ENCODE measurements at places on chromosomes 6 and 20. TPM values are rescaled to one million over a fixed set of nuclear protein-coding genes. Genes with fewer than 3 reads are reported as not detected.

RAD21L1 gene
- total RNA-seq, result not detected

DNA sequence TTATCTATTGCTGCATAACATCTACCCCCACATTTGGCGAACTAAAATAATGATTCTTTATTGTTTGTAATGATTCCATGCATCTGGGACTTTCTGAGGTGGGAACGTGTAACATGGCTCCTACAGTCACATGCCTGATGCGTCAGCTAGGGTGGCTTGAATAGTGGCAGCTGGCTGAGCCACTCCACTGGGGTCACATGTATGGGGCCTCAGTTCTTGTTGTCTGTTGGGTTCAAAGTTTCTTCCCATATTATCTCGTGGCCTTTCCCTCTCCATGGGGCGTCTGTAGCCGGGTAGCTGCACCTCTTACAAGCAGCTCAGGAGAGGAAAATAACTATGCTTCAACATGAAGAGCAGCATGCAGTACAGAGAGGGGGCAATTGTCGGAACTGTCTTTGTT, 69.9 kb downstream of the CRYBG1 start:
- no peak for DNase-seq

GRCh38 chr6:35056952-35057351, 84.2 kb downstream of the TCP11 start:
- no peak for DNase-seq

GRCh38 chr6:34955442-34955841, 66.4 kb downstream of the ANKS1A start:
- DNase-seq, result no peak

- DNase-seq, result no peak
These were observed 11.0 kb downstream of the SULF2 start for GRCh38 chr20:47774131-47774777.

PERP gene
- total RNA-seq, result 1,873 TPM

OOEP gene
- 0.87 TPM for total RNA-seq

DNA sequence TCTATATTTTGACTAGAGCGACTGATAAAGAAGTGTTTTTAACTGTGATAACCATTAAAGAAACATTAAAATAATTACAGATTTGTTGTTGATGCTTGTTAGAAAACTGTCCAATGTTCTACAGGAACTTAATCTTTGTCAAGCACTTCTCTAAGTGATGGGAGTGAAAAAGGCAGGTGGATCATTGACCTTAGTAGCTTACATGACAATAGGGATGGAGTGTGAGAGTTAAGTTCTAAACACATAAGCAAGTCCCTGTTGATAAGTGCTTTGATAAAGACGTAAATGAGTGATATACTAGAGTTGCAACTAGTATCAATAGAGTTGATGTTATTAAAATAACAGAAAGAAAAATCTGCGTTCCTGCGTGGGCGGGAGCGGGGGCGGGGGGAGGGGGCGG, 931.5 kb upstream of the EPHA7 start:
- DNase-seq, result no peak

DNA sequence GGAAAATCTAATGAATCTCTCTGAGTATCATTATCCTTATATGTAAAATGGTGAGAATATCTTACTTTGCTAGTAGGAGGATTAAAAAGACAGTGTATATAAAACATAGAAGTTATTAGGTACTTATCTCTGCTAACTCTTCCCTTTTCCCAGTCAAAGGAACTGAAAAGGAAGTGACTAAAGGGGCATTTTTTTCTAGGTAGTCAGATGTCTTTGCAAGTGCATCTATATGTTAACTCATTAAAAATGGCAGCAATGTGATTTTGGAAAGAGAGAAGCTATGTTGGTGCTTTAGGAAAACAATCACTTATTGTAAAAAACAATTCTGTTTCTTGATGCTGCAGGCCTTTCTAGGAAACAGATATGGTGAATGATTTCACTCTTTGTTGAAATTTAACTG, 180.9 kb downstream of the SAMD5 start:
- DNase-seq, result no peak

GRCh38 chr6:82365016-82365795, 1.6 kb downstream of the TPBG start:
- DNase-seq, result no peak

HSD17B8 gene
- total RNA-seq, result 52.4 TPM

GRCh38 chr6:43743682-43744381, 26.2 kb upstream of the VEGFA start:
- DNase-seq, result peak; percentile 50

ALDH8A1 gene
- total RNA-seq, result 1.0 TPM

GRCh38 chr6:165616116-165616515, 46.9 kb downstream of the PDE10A start:
- no peak for DNase-seq

SNAI1 gene
- total RNA-seq, result 4.1 TPM

SLC35F1 gene
- 0.34 TPM for total RNA-seq

GRCh38 chr6:43127180-43127579, 43.9 kb upstream of the SRF start:
- DNase-seq, result no peak

GRCh38 chr6:80886475-80886874, 780.0 kb downstream of the BCKDHB start:
- no peak for DNase-seq

TRIM15 gene
- 1.1 TPM for total RNA-seq

DNA sequence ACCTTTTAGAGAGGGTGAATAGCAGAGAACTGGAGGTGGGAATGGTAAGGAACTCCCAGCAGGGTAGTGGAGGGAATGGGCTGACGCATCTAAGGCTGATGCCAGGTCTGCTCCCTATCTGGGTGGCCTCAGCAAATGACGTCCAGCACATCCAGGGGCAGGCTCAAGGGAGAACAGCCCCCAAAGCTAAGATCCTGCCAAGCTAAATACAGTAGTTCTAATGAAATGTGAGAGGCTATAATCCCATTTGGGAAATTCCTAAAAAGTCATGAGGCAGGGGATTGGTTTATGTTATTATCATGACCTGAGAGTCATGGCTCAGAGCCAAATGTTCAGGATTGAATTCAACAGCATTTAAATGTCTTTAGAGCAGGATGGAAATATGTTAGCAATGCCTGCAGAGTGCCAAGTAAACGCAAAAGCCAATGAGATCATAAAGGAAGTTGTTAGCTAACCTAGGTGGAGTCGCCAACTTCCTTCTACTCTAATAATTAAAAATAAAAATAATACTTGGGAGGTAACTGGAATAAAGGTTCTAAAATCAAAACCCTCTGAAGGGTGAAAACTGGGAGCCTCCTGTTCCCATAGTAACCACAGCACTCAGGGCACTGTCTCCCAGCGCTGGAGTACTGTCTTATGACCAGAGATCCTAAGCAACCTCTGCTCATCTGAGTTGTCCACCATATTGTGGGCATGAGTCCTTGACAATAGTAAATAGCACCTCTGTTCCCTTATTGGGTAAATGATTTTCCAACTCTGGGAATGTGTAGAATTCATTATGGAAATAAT, 34.8 kb downstream of the IYD start:
- no peak for DNase-seq

- DNase-seq, result peak; percentile 96
These were observed at the start of gene RIPK1 for GRCh38 chr6:3068329-3069214. TSS of gene RIPK1 (plus strand) at chr6:3068494. CDS start at chr6:3076824, 8,330 bp downstream.

GRCh38 chr6:16470502-16471221, 232.3 kb downstream of the GMPR start:
- DNase-seq, result no peak

NKX2-4 gene
- total RNA-seq, result not detected

SLC22A23 gene
- total RNA-seq, result 39.6 TPM

DNA sequence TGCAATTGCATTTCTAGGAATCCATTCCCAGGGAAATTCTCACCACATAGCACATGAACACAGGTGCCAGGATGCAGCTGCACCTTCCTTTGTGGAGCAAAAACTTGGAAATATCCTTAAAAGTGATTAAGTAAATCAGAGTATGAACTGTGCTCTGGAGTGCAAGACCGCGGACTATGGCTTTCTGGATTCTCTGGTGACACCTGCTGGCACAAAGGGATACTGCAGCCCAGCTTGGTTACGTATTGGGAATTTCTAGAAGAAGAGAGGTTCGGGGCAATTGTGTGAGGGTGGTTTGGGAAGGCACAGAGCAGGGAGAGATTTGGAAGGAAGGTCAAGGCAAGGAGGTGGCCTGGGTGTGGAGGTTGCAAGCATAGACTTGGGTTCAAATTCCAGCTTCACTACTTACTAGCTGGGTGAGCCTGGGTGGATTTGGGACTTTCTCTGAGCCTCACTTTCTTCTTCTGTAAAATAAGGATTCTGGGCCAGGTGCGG, 15.9 kb upstream of the PEDS1 start:
- peak; percentile 88 for DNase-seq

DNA sequence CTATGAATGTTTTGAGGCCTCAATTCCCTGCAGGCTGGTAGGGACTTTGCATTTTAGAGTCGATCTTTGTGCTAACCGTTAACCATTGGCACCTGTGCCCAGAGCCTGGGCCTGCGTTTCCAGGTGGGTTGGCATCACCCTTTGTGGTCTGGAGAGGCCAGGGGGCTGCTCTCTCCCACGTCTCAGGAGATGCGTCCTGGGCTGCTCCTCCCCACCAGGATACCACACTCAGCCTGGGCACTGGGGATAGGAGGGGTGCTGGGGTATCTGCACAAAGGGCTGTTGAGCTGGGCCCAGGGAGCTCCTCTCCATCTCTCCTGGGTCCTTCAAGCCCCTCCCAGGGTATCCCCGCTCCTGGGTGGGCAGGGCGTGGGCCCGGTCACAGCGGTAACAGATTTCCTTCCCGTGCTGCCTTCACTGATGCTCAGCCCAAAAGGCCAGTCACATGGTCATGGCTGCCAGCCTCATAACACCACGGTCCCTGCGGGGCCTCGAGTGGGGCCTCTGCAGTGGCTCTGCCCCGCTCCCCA, 266.2 kb downstream of the TAF4 start:
- no peak for DNase-seq

DNA sequence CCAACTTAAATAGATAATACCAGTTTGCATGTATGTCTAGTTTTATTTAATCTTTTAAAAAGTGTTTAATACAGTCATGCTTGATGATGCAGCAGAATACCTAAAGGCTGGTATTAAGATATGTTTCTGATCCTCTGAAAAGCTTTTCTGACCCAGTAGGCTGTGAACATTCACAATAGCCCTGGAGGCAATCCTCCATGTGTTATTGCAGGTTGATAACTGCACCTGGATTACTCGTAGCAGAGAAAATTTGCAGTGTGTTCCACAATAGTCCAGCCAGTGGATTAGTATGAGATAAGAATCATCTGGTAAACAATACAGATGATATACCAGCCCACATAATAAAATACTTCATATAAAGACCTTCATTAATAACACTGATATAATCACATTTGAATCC, 178.9 kb upstream of the RNF217 start:
- no peak for DNase-seq

GRCh38 chr20:44576297-44576696, 6.1 kb upstream of the PKIG start:
- no peak for DNase-seq

ZDHHC14 gene
- 4.3 TPM for total RNA-seq

PGC gene
- not detected for total RNA-seq

RAET1G gene
- total RNA-seq, result 5.6 TPM

DNA sequence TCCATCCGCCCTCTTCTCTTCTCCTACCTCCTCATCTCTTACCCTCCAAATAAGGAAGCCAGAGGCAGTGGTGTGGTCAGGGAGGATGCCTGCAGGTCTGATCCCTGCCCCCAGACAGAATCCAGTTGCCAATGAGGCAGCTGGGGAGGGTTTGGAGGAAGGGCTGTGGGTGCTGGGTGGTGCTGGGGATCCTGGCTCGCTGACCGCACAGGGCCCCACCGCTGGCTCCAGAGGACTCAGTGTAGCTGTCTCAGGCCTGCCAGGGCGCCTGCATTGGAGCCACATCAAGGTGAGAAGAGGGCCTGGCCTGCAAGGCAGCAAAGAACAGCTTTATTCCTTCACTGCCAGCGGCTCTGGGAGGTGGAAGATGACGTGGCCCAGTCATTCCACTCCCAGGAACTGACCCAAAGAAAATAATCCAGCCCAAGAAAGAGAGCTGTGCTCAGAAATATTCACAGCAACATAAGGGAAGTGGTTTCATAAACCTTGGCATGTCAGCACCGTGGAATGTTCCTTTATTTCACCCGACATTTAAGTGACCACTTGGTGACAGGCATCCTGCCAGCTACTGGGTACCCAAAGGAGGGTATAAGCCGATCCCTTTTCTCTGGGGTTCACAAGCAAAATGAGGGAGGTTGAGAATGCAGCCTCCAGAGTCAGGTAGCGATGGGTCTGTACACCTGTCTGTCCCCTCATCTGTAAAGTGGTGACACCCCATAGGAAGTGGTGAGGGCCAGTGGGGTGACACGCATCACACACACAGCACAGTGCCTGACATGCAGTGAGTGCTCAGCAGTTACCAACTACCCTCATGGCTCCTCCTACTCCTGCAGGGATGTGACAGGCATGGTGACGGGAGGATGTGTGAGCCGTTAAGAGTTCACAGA, 125.1 kb downstream of the SNX5 start:
- DNase-seq, result no peak

DNA sequence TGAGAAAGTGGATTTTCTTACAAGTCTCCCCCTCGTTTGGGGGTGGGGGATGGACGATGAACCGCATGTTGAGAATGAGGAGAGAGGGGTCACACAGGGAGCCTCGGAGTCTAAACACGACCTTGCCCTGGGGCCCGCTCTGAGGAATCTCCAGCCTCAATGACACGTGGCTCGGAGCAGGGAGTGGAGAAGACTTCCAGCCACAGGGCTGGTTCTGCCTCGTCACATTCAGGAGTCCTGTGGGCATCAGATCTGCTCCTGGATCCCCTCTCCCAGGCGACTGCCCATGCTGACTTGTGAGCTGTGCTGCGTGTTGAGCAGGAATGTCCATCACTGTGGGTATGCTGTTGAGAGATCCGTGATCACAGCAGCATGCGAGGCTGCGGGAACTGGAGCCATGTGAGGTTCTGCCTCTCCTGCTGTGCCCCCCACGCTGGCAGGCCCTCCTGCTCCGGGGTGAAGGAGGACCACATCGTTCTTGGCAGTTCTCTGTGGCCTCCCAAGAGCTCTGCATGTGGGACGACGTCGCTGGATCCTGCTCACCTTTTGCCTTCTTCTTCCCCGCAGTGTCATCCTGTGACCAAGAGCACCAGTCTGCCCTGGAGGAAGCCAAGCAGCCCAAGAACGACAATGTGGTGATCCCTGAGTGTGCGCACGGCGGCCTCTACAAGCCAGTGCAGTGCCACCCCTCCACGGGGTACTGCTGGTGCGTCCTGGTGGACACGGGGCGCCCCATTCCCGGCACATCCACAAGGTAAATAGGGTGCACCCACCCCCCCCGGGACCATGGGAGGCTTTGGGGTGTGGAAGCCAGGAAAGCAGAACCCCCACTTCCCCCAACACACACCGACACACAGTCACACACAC, 157.5 kb downstream of the SMOC2 start:
- no peak for DNase-seq

Data from suprapubic skin (tissue), 4 donors.